T-helper 9 cell (primary cell): ENCODE measurements at places on chromosomes 12 and 14.

DNA sequence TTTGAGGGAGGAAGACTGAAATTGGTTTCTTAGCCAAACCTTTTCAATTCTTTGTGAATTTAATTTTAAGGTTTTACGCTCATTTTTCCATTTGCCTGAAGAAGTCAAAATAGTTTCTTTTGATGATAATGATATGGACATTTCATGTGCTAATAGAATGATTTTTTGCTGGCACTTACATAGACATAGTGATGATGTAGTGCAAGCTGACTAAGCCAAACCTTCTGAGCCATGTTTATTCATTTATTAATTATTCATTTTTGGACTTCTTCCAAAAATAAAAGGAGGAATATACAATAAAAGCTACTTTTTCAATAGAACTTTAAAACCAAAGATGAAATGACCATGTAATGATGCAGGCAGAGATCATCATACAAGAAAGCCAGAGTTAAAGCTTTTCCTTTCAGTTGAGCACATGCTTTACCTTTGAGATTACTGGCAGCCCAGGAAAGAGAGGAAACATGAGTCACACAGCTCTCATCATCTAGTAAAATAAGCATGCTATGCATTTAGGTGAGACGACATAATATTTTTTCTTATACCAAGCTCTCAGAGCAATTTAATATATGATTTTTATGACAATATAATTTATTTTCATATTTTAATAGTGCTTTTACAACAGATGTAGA, 24.8 kb downstream of the KCNA1 start:
- no peak for DNase-seq

GRCh38 chr14:82126006-82126405, 592.4 kb upstream of the SEL1L start:
- DNase-seq: no peak

- DNase-seq: no peak
These were observed 59.6 kb upstream of the SCN8A start for GRCh38 chr12:51531284-51531977.

- DNase-seq: no peak
These were observed 179.7 kb downstream of the SLC6A15 start for GRCh38 chr12:84732828-84733340.

GRCh38 chr14:75631453-75631831, 29.2 kb downstream of the ERG28 start:
- no peak for DNase-seq

DNA sequence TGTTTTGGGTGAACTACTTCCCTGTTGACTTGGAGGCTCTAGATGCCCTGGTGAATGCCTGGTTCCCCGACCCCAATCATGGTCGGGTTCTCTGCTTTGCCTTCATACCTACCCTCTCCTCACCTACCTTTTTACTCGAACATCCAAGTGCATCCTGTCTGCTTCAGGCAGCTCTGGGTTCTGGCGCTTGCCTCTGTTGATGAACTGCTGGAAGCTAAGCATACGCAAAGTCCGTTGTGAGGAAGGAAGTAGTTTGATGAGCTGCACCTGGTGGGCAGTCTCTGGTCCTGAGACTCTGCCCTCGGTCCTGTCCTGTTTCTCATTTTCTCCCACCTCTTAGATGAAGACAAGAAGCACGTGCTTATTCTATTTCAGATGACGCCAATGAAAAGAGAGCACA, 13.6 kb downstream of the KCNH3 start:
- DNase-seq: no peak

DNA sequence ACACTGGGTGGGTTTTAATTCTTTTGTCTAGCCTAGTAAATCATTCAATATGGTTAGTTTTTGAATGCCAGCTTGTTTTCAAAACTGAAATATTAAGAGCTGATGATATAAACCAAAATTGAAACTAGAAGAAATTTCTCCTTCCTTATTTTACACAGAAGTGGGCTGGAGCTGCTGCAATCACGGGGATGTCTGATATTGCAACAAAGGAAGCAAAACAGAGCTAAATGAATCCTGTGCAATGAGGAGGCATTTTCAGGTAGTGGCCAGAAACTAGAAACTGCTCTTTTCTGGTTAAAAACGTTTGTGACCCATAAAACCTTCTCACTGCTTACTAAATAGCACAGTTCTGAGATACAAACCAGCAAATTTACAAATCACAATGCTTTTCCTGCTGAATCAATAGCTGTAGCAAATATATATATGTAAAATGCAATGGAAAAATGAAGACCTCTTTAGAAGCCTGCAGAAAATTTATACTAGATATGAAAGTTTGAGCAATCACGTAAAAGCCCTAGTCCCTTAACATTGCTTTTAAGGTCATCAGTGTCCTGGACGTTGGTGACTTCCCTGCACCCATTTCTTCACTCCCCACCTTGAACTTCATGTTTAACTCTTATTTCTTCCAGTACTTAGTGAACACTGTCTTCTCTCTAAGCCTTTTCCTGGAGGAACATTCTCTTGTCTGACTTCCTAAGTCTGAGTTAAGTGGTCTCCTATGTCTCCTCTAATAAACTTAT, 15.9 kb upstream of the LRRK2 start:
- no peak for DNase-seq

- peak; percentile 36 for DNase-seq
These were observed 9.8 kb upstream of the ZNF385A start for GRCh38 chr12:54394281-54394719.

DNA sequence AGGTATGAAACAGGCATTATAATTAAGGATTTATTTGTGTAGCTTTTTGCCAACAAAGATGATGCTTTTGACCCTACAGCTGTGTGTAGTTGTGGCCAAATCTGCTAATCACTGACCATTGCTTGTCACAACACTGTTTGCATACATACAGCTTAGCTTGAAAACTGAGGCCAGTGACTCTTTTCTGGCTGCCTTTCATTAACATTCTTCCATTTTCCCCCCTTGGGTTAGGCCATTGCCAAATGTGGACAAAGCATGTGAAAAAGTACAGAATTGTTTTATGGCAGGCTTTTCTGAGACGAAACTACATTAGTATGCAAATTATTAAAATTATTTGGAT, 263.3 kb downstream of the SLC16A7 start:
- DNase-seq: no peak

- DNase-seq: no peak
These were observed 1.6 kb upstream of the SLC6A13 start for GRCh38 chr12:264269-264668.

DNA sequence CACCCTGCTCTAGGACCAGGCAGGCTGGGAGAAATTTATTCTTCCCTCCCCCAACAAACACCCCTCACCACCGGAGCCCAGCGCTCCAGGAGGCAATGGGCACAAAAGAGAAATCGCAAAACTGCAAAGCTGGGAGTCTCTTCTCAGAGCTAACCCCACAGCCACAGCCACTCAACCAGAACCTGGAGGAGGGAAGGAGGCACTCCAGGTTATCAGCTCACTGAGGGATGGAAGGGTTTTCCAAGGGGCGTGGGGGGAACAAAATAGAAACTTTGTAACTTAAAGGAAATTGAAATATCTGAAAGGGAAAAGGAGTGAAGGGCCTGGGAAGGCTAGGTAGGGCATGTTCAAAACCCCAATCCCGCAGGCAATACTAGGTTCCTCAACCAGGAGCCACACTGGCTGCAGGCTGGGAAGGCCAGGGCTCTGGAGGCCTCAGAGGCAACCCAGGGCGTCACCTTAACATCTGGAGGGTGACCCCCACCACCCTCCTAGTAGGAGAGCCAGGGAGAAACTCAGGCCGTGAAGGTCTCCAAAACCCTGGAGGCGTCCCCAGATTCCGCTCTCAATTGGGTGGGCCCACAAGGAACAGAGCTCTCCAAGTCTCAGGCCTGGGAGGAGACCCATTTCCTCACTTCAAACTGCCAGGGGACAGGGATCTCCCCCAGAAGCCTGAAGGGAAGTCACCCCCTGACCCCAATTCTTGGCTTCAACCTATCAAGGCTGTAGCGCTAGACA, 3.2 kb downstream of the KDM2B start:
- no peak for DNase-seq

- DNase-seq: no peak
These were observed 388.8 kb upstream of the PDE3A start for GRCh38 chr12:19979584-19979983.

DNA sequence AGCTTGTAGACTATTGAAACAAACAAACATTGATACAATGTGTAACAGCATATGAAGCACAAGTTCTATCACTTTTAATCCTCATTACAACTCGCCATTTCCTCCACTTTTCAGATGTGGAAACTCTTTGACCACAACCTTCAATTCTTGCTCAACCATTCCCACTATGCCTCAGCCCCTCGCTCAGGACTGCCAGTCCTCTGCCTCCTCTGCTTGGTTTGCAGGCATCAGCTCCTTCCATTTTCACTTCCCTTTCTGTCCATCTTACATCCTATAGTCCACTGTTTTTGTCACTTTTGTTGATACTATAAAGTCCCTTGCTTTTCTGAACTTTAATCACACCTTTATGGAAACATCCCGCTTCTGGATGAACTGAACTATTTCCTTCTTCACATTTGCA, 28.2 kb upstream of the CD27 start:
- DNase-seq: no peak

GRCh38 chr12:50402264-50403000, 1.7 kb downstream of the LARP4 start:
- no peak for DNase-seq

DNA sequence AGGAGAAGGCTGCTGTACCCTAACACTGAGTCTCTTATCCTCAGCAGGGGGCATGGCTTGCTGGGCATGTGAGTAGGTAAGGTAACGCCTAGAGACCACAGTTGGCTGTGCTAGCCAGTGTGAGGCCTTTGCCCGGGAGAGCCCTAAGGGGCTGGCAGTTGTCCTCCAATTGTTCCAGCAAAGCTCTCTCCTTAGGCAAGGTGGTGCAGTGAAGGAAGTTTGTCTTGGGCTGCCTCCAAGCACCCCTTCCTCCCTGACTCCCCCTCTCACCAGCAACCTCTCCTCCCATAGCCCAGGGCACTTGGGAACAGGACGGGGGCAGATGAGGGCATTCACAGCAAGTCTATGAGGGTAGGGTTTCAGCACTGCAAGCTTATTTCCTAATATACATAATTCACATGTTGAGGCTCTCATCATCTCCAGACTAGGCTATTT, 23.0 kb downstream of the LACRT start:
- DNase-seq: no peak

DNA sequence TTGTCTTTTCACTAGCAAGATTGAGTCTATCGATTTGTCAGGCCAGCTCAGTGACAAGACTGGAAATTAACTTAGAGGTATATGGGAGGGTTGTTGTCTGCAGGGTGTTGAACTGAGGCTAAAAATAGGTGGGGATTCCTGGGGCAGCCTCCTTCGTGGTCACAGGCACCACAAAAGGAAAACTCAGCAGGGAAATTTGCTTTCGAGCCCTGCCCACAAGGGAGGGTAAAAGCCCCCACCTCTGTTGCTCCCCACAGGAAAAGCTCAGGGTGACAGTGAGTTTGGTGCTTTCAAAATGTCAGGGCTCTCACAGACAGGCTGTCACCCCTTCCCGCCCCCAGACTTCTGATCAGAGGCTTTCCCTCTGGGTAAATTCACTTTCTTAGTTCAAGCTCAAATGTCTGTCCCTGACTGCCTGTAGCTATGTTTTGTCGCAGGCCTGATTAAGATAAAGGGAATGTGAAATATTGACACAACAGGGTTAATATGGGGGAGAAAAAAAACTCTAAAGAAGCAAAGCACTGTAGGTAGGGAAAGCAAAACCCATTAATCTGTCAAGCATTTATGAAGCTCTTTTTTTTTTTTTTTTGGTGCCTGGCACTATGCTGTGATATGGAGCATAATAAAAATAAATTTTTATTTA, 11.7 kb upstream of the NFKBIA start:
- DNase-seq: peak; percentile 56
